ENCODE measurements at places on chromosomes 5 and 9.

DNA sequence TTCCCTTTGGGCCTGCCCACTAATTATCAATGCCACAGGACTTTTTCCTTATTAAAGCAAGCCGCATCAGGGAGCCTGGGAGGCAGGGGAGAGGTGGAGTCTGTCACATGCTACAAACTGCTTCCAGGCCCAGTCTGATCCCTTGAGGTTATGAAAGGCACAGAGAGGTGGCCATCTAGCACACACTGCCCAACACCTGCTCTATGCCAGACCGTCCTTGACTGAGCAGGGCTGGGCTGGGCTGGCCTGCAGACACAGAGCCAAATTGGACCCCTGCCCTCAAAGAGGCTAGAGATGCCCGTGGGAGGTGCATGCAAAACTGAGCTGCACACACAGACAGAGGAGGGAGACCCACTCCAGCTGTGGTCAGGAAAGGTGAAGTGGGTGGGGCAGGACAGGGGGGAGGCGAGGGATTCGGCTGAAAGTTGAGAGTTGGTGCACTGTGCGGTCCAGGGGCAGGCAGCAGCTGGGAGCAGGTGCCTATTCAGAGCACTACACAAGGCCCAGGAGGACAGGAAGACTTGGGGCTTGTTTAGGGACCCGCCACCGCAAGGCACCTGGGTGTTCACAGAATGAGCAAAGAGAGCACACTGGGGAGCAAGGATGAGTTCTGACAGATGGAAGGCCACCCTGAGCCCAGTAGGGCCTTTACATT is 36.4 kb upstream of the TCF7 start:
- no peak for DNase-seq

- DNase-seq = peak; percentile 36
Observed at GRCh38 chr5:133675376-133676154, 63.2 kb upstream of the FSTL4 start.

- no peak for DNase-seq
Observed at GRCh38 chr5:14813747-14814146, 57.8 kb downstream of the ANKH start.

DNA sequence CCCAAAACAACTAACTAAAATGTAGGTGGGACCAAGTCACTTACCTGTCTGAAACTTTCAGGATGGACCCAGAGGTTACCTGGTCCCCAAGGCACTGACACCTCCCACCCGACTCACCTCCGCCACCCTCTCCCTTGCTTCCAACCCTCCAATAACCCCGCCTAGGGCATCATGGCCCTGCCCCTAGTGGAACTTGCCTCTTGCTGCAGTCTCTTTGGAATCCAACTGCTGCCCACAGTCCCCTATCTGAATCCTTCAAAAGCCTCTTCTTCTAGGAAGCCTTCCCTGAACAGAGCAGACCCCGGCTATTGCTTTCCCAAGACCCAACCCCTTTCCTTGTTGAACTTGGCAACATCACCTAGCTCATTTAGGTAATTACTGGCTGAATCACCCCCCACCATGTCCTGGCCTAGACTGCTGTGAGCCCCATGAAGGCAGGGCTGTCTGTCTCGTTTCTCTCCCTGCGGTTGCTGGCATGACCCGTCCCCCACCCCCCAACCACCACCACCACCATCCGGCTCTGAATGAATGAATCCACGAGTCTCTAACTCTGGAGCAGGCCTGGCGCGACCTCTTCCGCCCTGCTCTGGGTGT is 9.4 kb downstream of the CRB2 start:
- no peak for DNase-seq

DNA sequence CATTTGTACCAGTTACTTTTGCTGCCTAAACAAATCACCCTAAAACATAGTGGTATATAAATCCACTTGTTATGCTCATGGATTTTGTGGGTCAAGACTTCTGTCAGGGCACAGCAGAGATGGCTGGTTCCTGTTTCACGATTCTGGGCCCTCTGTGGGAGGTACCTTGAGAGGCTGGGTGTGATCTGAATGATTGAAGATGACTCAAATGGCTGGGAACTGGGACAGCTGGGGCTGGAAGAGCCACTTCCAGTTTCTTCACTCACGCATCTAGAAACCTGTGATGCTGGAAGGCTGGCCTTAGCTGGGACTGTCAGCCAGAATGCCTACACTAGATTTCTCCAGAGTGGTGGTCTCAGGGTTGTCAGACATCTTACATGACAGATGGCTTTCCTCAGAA is 88.1 kb downstream of the KIF4B start:
- DNase-seq = no peak

GRCh38 chr5:158284242-158284641 is 425.3 kb upstream of the CLINT1 start:
- no peak for DNase-seq

DNA sequence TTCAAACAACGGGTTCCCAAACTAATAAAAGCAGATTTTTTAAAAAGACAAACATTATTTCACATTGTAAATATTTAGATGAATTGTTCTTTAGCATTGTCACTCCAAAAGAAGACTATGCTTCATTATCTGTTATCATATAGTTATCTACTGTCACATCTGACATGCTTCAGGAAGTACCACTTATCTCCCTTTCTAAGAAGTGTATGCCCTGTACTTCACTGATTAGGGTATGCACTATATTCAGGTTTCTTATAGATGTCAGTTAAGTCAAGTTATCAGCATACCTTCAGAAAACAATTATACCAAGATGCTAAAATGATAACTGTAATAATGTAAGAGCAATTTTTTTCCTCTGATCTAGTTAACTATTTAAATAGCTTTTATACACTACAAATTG is 40.4 kb downstream of the LMBRD2 start:
- no peak for DNase-seq

GRCh38 chr5:87405472-87406155 is 7.1 kb downstream of the CCNH start:
- DNase-seq = no peak

DNA sequence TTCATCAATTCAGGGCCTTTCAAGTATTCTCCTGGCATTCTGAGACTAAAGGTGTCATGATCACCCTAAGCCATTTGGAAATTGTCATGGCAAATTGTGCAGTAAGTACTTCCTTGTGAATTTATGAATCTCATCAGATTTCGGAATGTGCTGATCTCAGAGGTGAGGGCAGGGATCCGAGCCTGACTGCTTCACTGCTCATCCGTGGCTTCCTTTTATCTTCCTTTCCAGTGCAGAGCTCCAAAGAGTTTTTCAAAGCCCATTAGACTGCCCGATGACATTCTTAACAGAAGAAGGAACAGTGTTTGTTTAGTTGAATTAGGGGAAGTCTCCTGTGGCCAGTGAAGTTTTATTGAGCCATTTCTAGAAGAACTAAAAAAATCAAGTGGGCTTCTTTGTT is 182.8 kb upstream of the GDNF start:
- DNase-seq = no peak

- no peak for DNase-seq
Observed at GRCh38 chr9:127555840-127556820, 55.9 kb upstream of the STXBP1 start.

GRCh38 chr9:33288828-33289483 is 1.4 kb upstream of the NFX1 start:
- DNase-seq = no peak

DNA sequence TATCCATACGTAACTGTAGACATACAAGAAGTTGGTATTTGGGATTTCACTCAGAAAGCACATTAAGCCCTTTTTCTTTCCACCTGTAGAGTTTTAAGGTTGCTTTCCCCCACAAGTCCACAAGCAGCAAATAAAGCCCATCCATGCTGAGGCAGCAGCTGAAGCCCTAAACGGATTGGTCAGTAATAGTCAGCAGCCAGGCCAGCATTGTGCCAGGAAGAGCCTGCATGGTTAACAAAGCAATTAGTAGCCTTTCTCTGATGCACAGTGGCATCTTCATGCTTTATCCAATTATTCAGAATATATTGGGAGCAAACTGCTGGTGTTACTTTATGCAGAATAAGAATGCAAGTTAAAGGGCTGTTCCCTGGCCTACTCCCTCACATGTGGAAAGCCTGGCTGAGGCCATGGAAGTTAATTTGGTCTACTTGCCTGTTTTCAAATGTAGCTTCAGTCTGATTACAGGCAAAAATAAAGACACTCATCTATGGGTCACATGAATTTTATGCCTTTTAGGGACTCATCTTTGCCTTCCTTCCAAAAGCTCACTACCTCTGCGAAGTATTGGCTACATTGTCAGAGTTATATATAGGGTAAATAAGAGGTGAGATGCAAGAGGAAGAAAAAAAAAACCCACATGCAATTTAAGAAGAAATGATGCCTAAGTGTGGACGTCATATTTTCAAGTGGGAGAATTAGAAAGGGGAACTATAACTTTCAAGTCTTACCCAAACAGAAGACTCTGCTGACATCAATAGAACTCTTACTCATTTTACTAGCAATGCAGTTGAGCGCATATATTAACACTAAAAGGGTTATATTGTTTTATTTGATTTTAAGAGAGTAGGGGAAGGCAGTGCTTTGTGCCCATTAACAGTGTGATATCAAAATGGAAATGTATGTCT is 15.9 kb downstream of the EBF1 start:
- DNase-seq = no peak

DNA sequence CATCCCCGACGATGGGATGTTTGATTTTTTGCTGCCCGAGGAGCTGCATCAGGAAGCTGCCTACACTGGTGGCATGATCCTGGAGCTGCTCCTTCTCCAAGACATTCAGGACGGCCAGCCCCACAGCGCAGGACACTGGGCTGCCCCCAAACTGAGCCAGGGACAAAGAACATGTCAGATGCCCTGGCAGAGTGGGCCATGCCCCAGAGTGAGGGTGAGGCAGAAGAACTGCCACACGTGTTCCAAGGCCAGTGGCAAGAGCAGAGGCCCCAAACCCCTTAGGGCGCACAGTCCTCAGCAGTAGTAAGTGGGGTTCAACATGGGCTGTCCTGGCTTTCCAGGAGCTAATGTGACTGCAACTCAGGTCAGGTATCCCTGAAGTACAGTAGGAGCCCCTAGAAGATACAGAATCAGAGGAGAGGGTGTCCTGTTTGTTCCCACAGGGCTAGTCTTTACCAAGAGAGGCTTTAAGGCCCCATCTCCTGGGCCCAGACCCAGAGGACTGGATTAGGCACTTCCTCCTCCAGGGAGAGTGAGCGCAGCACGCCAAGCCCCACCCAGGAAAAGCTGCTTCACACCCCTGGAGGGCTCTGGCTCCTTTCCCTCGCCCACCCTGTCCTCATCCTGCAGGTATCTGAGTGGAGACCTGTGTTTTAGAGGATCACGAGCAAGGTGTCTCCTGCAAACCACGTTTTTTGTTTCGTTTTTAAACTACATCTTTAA is 11.1 kb downstream of the HNRNPAB start:
- no peak for DNase-seq

GRCh38 chr5:155699385-155699784 is 627.6 kb upstream of the SGCD start:
- DNase-seq = no peak

DNA sequence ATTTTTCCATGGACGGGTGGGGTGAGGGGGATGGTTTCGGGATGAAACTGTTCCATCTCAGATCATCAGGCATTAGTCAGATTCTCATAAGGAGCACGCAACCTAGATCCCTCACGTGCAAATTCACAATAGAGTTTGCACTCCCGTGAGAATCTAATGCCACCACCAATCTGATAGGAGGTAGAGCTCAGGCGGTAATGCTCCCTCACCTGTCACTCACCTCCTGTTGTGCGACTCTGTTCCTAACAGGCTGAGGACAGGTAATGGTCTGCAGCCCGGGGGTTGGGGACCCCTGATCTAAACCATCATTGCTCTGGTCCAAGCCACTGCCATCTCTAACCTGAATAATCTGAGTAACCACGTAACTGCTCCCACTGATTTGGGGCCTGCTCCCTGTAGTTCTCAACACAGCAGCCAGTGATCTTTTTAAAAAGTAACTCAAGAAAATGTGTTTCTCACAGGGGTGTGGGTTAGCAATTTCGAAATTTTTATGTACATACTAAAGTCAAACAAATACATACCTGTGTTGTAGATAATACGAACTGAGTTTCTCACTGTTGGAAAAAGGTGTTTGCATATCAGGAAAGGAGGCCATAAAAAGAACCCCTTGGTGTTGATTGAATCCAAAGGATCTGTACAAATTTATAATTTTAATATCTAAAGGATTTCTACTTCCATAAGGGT is 11.2 kb upstream of the IL13 start:
- DNase-seq = no peak

GRCh38 chr9:7592321-7593316 is 207.0 kb downstream of the DMAC1 start:
- DNase-seq = no peak

- DNase-seq = no peak
Observed at GRCh38 chr9:129834489-129835127, 467 bp downstream of the C9orf78 start.

- no peak for DNase-seq
Observed at GRCh38 chr9:87294126-87294525, 203.5 kb upstream of the DAPK1 start.

- DNase-seq = no peak
Observed at GRCh38 chr5:68424799-68425537, 209.4 kb downstream of the PIK3R1 start.

DNA sequence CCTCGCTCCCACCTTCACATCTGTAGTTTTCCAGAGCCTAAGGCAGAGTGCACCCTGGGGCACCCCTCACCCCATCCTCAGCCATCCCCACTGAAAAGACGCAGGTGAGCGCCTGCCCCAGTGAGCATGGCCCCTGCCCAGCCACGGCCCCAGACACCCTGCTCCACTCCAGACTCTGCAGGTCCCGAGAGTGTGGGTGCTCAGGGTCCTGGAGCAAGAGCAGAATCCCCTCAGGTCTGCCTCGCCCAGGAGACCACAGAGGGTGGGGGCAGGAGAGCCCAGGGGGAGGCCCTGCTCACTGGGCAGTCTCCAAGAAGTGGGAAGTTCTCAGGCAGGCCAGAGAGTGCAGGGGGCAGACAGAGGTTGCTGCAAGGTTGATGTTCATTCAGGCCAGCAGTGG is 158.6 kb upstream of the PPP1R26 start:
- no peak for DNase-seq

DNA sequence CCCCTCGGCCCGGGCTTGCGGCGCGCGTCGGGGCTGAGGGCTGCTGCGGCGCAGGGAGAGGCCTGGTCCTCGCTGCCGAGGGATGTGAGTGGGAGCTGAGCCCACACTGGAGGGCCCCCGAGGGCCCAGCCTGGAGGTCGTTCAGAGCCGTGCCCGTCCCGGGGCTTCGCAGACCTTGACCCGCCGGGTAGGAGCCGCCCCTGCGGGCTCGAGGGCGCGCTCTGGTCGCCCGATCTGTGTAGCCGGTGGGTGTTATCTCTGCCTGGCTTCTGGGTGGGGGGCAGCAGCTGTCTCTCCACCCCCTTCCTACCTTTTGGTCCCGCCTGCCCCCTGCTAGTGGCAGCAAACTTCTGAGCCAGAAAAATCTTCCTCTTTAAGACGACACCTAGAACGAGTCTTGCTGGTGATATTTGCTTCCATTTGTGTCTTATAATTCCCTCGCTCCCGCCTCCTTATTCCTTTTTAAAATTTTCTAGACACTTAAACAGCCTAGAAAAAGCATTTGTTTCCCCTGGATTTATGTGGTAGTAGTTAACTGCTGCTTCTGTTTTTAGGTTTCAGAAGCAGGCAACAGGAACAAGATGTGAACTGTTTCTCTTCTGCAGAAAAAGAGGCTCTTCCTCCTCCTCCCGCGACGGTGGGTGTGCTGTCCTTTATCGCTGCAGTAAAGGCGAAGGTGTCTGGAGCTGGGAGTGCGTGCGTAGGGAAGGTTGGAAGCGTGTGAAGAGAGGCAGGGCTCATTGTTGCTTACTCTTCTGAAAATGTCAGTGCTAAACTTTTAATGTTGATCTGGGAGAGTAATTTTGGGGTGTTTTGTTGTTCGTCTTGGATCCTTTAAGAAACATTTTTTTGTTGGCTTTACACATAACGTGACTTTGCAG is 554 bp downstream of the JAK2 start:
- peak; percentile 74 for DNase-seq

- no peak for DNase-seq
Observed at GRCh38 chr5:94793816-94794198, 175.3 kb downstream of the SLF1 start.

GRCh38 chr5:128636361-128636760 is 98.3 kb upstream of the FBN2 start:
- no peak for DNase-seq

Data from NCI-H1092 treated with DMSO at 0.1 percent for 48 hours (cell line).